ENCODE measurements at places on chromosomes 5 and 9.

- DNase-seq = no peak
These were observed 30.5 kb downstream of the RXRA start for GRCh38 chr9:134356496-134357470.

DNA sequence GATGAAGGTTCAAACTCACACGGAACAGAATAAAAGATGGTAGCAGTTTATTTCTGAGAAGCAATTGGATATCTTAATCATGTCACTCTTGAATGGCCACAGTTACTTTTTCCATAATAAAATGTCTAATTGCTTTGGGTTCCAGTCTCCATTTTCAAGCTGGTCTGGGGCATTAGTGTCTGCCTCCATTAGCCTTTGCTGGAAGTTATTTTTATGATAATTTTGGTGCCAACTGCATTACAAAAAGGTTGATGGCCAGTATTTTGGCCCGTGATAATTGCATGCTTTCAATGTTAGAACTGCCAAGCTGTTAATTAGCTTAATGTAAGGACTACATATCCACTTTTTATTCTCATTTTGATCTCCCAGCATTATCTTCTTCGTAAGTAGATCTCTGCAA lies 165.9 kb downstream of the SMC2 start:
- DNase-seq = no peak

- no peak for DNase-seq
These were observed 8.1 kb downstream of the PRELID2 start for GRCh38 chr5:145826895-145827674.

GRCh38 chr9:92332577-92333281 lies 7.0 kb downstream of the CENPP start:
- no peak for DNase-seq

DNA sequence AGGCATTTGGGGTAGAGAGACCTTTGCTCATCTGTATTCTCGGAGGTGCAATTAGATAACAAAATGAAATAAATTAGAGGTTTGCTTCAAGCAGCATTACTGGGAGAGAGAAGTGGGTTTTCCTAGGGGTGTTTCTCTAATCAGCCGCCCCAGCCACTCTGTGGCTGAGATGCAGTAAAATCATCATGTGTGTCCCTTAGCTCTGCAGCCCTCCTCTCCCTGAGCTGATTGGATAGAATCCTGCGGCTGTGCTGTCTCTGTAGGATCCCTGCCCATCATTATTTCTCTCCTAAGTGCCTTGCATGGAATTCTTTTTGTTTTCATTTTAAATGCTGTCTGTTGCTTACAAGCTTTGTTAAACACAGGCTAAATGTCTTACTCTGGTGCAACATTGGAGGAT lies 171.4 kb downstream of the SH3GL2 start:
- DNase-seq = no peak

DNA sequence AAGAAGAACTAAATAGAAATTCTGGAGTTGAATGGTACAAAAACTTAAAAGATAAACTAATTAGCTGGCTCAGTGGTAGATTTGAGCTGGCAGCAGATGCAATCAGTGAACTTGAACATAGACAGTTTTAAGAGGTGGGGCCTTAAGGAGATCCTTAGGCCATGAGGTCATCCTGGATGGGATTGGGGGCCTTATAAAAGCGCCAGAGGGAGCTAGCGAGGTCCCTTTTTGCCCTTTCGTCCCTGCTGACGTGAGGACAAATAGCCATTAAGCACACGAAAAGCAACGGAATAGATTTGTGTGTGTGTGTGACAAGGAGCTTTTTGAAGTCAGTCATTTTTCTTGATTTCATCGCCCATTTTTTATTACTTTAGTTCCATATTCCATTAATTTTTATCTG lies 83.3 kb downstream of the ZNF354C start:
- DNase-seq = no peak

DNA sequence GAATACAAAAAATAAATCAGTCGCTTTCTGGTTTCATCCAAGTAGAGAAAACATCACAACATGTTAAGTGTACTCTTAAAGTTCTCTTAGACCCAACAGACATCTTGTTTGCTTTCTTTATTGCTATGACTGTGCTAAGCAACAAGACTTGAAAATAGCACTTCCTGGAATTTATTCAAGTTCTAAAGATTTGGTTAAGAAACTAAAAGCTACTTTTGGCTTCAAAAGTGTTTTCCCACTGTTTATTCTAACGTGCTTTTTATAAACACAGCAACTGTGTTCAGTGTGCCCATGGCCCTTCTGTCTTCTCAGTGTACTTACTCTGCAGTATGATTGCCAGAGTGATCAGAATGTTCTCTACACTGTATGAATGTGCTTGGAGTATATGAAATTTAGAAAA lies 109.8 kb downstream of the GIN1 start:
- DNase-seq = no peak

GRCh38 chr5:33091571-33092363 lies 349.0 kb upstream of the TARS1 start:
- DNase-seq = no peak

DNA sequence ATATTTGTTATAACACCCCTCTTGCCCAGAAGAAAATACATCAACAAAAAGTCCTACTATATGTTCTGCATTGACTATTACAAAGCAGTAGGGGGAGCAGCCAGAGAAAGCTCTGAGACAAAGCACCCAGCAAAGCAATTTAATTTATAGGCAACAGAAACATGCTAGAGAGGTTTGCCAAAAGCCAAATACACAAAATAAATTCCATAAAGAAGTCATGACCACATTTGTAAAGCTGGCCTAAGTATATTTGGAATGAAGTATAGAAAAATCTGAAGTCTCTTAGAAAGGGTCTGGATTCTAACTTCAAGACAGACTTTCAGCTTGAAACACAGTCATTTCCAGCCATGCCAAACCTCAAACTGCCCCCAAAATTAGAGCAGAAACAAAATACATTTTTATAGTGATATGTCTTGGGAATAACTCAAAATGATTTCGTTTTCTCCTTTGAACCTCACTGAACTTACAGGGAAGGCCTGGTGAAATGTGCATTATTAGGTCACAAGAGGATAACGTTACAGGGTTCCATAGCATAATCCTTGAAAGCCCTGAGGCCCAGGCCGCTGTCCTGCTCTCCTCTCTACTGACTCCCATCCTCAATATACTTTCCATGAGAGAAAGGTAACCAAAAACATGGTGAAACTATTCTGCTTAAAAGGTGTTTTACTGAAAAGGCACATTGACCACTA lies 451.8 kb downstream of the RAB3C start:
- DNase-seq = peak; percentile 30

- DNase-seq = peak; percentile 46
These were observed 64.7 kb upstream of the SPOCK1 start for GRCh38 chr5:137563646-137564397.

GRCh38 chr9:16329671-16330113 lies 540.8 kb downstream of the BNC2 start:
- no peak for DNase-seq

GRCh38 chr5:104937598-104937997 lies 1375.0 kb upstream of the NUDT12 start:
- no peak for DNase-seq

GRCh38 chr5:88667496-88668201 lies 215.3 kb downstream of the MEF2C start:
- DNase-seq = no peak

DNA sequence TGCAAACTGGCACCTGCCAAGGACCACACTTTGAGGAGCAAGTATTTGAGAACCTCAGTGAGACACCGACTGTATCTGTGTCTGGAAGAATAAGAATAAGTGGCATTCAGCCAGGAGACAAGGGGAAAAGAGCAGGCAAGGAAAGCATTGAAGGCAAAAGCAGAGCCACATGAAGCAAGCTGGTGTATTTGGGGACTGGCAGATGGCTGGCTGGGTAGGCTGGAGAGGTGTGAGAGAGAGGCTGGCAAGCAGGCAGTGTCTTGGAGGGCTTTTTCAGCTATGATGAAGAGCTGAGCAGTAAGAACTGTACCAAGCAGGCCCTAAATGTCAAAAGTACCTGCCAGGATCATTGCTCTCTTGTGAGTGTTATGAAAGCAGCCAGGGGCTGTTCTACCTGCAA lies 14.1 kb upstream of the C5orf58 start:
- no peak for DNase-seq

GRCh38 chr5:103357636-103358035 lies 99.1 kb downstream of the MACIR start:
- DNase-seq = no peak

DNA sequence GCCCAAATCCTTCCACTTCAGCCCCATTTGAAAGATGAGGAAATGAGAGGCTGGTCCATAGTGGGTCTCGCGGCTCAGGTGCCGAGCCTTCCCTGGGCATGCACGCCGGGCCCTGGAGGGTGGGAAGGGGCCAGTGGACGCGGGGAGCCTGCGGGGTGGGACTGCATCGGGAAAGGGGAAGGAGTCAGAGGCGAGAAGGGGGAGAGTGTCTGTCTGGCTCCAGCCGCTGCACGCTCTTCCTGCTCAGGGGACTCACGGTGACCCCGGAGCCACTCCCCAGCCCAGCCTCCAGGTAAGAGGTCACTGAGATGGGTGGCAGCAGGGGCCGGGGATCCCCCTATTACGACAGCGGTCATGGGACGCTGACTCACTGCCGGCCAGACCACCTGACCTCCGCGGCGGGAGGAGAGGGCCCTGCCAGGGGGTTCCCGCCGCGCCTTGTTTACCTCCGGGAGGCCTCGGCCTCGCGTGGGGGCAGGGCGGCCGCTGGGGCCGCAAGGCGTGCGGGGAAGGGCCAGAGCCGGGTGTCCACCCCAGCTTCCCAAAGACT lies 1.9 kb upstream of the SQSTM1 start:
- DNase-seq = peak; percentile 96

GRCh38 chr5:14908172-14908571 lies 36.6 kb upstream of the ANKH start:
- no peak for DNase-seq

DNA sequence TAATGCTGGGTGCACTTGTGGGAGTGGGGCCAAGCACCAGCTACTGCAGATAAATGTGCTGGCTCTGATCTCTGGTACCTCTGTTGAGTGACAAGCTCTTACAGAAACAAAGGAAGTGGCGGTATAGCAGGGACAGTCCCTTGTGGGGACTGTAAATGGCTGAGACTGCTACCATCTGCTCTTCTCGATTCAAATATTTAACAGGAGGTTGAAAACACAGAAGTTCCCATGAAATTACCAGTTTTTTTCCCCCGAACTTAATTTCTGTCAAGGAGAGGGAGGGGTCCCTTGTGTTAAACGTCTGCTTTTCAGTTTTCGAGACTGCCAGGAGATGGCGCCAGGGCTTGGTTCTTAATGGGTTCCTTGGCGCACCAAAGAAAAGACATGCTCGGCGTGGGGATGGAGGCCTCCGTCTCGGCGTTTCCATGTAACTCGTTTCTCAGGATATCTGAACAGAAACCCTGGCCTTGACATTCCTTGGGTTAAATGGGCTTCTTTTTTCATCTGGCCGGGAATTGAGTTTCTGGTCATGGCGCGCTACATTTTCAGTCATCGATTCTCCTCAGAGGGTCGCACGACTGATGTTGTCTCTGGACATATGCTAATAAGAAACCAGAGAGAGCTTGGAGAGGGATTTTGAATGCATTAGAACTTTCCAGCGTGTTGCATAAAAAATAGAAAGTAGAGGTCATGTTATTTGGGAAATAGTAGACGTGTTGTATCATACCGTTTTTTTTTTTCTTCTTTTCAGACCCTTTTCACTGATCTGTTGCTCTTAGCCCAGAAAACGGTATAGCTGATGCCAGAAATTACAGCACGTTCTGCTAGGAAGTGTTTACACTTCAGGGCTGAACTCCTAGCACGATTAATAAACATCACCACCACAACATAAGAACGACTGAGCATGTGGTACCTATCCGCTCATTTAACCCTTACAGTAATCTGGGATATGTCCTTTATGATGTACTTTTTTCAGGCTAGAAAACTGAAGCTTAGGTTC lies 64.0 kb downstream of the CARTPT start:
- peak; percentile 30 for DNase-seq

- DNase-seq = peak; percentile 67
These were observed 70.7 kb upstream of the GNE start for GRCh38 chr9:36328798-36329411.

DNA sequence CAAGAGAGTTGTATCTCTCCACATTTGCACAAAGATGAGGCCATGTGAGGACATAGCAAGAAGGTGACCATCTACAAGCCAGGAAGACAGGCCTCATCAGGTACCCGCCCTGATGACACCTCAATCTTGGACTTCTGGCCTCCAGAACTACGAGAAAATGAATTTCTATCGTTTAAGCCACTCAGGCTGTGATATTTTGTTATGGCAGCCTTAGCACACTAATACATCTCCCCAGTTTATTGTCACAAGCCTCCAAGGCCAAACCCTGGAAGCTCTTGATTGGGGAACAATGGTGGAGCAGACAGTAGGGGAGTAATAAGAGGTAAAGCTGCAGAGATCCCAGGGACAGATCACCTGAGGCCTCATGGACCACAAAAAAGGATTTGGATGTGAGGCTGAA lies 7.7 kb upstream of the P4HA2 start:
- DNase-seq = no peak

- DNase-seq = no peak
These were observed 1655.4 kb upstream of the NUDT12 start for GRCh38 chr5:105218018-105218417.

DNA sequence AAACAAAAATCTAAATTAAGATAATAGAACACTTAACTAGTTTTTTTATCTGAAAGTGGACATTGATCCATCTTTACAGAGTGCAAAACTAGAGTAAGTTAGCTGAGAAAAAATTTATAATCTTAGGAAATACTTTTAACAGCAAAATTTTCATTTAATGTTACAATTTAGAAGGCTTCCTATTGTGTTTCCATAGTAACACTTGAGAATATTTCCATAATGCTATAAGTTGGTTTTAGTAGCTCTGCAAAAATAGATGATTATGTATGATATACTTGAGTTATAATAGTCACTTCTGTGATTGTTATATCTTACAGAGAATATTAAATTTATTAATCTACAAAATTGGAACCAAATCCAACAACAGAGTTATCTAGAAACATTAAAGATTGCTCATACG lies 78.6 kb downstream of the MTREX start:
- DNase-seq = no peak

GRCh38 chr9:131677444-131678180 lies 62.3 kb downstream of the RAPGEF1 start:
- peak; percentile 42 for DNase-seq

- peak; percentile 15 for DNase-seq
These were observed 4.9 kb upstream of the ROR2 start for GRCh38 chr9:91954841-91955471.

- no peak for DNase-seq
These were observed 306.8 kb downstream of the TRPM3 start for GRCh38 chr9:70814597-70814996.

DNA sequence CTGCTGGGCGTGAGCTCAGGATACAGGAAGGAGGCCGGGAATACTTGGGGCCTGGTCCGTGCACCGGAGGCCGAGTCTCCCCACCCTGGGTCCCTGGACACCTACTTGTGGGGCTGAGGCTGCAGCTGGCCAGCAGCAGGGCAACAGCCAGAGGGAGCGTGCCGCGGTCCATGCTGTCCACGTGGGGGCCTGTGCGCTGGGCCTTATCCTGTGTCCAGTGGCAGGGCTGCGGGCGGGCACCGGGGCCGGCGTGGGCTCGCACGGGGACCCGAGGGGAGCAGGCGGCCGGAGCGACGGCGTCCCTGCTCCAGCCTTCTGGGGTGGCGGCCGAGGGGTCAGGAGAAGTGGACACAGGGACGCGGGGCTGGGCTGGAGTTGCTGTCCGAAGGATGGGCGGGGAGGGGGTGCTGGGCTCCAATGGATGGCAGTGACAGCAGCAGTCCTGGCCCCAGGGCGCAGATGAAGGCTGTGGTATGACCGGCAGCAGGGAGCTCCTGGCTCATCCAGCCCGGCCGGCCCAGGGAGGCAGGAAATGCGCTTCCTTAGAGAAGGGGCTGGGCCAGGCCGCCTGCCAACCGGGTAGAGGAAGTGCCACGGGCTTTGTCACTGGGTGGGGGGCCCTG lies at the start of gene ENG:
Gene ENG, minus strand, starts transcription at position 475 of the 623 bp plus-strand sequence. Its CDS starts 303 bp downstream, at position 172.
- DNase-seq = peak; percentile 32

- DNase-seq = peak; percentile 83
These were observed 439.9 kb upstream of the KLF4 start for GRCh38 chr9:107929443-107929842.
